Stimulated activated CD8-positive, alpha-beta memory T cell treated with anti-CD3 and anti-CD28 coated beads, Interleukin-15, amount 100 ng/mL, for 24 hours (primary cell): ENCODE measurements at places on chromosomes 4 and X.

GRCh38 chr4:189113389-189113888 lies 827.2 kb upstream of the FRG1 start:
- DNase-seq, result no peak

GRCh38 chrX:134369576-134369975 lies 90.4 kb upstream of the HPRT1 start:
- no peak for DNase-seq

DNA sequence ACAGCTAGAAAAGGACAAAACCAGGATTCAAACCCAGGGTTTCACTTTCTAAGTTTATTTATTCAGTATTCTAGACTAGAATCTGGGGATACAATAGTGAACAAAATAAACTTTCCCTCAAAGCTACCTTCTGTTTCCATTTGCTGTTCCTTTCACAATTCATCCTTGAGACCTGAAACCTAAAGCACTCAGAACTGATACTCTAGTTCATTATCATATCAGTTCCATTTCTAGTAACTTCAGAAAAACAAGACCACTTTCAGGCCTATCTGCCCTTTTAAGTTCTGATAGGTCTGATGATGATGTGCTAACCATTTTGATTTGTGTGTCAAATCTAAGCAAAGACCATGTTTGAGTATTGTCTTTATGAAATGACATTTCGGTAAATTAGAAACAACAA lies 7.8 kb upstream of the XK start:
- no peak for DNase-seq

DNA sequence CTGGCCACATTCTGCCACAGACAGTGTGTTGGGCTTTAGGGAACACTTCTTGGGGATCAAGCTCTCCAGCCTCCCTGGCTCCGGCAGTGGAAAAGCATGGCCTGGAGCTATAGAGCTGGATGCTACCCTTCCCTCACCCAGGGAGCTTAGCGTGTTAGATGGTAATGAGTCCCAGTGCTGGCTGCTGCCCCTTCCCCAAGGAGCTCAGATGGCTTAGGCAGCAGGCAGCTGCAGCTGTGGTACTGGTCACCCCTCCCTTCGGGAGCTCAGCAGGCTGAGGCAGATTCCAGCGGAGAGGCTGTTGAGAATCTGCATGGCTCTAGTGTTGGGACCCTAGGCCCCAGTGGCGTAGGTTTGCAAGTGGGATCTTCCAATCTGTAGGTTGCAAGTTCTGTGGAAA lies 19.5 kb downstream of the TMEM144 start:
- DNase-seq, result no peak

DNA sequence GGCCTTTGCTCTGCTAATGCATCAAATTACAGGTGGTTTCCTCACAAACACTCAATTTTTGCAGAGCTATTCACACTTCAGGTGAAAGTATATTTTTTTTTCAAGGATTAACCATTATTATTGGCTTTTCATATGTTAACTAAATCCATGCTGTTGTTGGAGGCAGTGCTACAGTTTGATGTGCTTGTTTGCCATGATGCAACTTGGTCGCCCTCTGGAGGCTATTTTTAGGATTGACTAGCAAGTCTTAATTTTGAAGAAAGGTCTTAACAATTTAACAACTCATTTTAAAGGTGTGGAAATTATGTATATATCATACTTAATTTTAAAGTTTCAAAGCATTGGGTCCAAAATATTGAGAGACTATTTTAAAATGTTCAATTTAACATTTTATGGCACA lies 168.8 kb upstream of the FAM47A start:
- DNase-seq, result no peak

GRCh38 chr4:126466848-126467247 lies 1152.1 kb downstream of the FAT4 start:
- no peak for DNase-seq
